Cardiac muscle cell (in vitro differentiated cells and primary cell): ENCODE measurements at places on chromosomes 4 and X.
A peak's percentile ranks its signal among the peaks of the same experiment; 100 is the strongest.

DNA sequence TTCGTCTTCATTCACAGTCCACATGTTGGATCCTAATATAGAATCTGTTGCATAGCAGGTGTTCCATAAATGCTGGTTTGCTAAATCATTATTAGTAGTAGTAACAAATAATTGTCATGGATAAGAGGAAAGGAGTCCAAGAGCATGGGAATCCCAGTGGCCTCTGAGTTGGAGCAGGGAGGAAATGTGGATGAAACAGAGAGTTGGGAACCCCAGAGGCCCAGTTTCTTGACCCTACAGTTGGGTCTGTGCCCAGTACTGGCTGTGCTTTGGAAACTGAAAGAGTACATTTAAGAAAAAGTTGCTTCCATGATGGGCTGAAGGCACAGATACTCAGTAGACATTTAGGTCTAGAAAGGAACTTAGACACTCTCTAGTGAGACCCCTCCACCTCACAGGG is 149.4 kb upstream of the PSAPL1 start:
- no peak for DNase-seq

- no peak for DNase-seq
Measured at GRCh38 chr4:70943114-70943513, 40.9 kb downstream of the MOB1B start.

DNA sequence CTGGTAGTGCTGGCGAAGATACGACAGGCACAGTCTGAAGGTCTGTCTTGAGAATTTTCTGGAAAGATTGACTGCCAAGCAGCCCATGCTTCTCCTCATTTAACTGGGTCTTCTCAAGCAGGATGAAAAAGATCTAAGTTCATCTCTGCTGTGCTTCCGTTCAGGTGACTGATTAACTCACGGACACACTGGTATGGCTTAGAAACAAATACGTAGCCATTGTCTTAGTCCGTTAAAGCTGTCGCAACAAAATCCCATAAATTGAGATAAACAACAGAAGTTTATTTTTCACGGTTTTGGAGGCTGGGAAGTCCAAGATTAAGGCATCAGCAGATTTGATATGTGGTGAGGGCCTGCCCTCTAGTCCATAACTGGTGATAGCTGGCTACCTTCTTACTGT is 39.5 kb downstream of the SPINK2 start:
- DNase-seq, result no peak

DNA sequence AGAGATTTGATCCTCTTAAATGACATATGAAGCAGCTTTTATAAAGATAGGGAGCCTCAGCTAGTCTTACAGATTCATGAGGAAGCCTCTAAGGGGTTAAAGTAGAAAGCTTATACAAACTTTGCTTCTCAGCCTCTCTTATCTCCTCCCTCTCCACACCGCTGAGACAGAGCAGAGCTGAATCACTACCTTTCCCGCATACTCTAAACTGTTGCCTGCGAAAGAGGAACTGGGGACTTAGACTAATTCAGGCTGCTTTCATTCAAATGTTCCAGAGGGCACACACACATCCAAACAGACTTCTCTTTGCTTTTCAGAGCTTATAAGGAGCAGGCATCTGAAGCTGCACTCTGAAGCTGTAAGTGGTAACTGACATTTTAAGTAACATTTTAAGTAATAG is at the start of gene SERTM2:
Gene SERTM2 (plus strand): TSS at position 169 of the 400 bp plus-strand sequence. CDS start 7,213 bp downstream, outside the sequence.
- peak; percentile 27 for DNase-seq

GRCh38 chrX:118847676-118848075 is 24.1 kb downstream of the ZCCHC12 start:
- peak; percentile 68 for DNase-seq

DNA sequence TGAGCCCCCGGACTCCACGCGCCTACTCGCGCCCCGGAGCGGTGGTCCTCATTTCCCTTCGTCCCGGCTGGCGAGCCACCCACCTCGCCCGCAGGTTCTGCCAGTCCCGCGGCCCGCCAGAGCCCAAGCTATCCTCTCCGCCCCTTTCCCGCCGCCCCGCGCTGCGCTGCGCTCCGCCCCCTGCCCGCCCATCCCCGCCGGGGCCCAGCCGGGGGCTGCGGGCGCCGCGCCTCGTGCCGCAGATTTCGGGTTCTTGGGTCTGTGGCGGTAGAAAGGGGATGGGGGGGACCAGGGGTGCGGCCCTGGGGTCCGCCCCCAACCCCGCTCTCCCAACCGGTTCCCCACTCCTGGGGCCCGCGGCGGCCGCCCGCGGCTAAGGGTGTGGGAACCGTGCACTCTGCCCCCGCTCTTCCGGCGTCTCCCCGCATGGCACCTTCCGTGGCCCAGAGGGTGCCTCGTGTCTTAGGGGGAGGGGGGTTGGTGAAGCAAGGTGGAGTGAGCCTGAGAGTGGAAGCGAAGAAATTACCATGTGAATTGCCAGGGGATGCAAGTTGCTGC is 650.8 kb upstream of the DIPK2B start:
- DNase-seq, result no peak

GRCh38 chr4:139279760-139280620 is at the start of gene MGARP:
MGARP (minus strand) TSS chr4:139280225; CDS start chr4:139280158, 67 bp downstream.
- peak; percentile 32 for DNase-seq

- no peak for DNase-seq
Measured at GRCh38 chr4:39285111-39285795, 80.9 kb downstream of the RFC1 start.

DNA sequence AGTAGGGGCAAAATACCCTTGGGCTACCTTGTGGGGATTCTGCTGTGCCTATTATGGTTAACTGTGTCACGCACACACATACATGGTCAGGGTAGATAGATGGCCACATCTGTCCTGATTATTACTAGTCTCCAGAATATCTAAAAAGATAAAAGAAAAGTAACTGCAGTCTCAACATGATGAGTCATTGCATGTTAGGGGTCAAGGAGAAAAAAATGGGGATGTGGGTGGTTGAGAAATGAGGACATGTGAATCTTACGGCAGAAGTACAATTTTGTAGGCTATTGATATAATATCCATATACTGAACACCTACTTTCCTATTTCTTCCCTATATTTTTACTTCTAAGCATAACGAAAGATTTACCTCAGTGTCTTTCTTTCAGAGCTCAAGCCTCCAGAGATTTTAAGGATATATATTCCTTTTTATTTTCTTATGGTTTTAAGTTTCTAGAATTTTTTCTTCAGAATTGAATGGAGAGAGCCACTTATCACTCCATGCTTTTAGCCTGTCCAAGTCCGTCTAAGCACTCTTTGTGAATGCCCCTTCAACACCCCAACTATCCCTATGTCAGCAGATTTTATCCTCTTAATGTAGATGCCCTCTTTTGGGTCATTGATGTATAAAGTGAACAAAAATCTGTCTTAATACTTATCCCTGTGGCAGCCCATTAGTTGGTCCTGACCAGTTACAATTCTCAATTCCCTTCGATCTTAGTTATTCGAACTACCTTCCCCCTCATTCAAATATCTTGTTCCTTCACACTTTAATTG is 642.2 kb downstream of the IQCM start:
- DNase-seq, result no peak

DNA sequence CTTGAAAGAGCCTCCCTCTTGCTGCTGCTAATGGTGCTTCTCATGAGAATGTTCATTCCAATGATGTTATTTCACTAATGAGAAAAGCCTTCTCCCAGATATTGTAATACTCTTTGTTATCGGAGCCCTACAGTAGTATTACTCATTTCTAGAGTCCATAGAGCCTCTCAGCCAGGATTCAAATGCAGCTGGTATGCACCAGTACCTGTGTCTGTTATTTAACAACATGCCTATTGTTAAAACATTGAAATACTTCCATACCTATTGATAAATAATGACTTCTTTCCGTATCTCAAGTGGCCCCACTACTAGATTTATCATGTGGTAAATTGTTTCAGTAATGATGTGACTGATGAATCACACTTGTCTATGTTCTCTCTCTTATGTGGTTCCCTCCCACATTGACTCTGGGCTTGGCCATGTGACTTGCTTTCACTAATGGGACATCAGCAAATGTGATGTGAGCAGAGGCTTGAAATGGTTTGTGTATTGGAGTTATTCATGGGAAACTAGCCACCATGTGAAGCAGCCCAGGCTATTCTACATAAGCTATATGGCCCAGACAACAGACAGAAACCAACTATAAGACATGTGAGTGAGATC is 207.6 kb downstream of the THOC2 start:
- no peak for DNase-seq

DNA sequence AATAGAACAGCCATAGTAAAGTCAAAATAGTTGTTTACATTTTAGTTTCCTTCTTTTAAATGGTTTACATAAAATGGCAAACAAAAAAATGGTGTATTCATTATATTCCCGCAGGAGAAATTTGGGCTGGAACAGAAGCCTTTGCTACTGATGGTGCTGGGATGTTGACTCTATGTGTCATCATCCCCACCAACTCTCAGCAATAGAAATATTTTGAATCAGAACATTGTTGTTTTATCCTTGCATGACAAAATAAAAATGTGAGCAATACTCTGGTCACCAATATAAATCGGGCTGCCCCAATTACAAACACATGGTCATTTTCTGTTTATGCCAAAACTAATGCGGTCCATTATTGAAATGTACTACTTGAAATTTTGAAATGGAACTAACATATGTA is 1131.6 kb upstream of the PCDH7 start:
- DNase-seq, result no peak

DNA sequence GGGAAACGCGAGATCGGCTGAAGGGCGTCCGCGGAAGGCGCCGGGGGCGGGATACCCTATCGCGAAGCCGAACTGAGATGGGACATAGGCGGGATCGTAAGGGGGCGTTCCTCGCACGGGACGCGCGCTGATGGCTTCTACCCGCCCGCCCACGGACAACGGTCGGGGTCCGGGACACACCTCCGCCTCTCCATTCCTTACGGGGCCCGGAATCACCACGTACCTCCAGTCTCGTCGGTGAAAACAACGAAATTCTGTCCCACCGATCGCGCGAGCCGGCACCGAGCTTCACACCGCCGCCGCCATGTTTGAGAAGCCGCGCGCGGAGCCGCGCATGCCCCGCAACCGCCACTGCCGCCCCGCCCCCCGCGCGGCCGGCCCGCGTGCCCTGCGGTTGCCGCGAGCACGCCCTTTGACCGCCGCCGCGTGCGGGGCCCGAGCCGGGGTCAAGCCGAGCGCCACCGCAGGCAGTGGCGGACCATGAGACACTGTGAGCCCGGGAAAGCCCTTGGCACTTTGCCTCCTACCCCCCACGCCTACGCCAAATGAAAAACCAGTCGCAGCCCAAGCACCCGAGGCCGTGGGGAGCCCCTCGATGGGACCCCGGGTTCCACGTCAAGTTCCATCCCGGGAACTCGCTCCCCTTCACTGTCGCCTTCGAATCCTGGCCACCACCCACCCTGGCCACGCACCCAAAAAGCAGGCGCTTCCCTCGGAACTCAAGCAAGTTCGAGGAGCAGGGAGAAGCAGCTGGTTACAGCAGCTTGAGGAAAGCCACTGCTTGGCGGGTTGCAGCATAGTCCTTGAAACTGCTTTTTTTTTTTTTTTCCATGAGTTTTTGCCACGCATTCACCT is at the start of gene SCML2:
Gene SCML2 (minus strand): TSS at position 320 of the 855 bp plus-strand sequence. CDS start 20,617 bp downstream, outside the sequence.
- DNase-seq, result peak; percentile 38

DNA sequence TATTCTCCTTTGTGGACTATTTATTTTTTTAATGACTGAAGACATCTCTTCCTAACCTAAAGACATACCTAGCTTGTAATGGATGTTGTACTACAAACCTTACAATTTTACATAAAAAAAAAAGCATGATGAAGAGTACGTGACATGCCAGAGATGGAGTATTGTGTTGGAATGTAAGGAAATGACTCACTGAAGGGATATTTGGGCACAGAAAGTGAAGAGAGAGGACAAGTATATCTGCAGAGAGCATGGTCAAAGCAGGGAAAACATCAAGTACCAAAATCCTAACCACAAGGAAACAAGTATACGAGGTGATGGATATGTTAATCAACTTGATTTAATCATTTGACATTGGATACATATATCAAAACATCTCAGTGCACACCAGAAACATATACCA is 1051.4 kb upstream of the PRKX start:
- DNase-seq, result no peak

- no peak for DNase-seq
Measured at GRCh38 chr4:41687971-41688370, 60.6 kb downstream of the PHOX2B start.

GRCh38 chr4:52106191-52106590 is 55.1 kb downstream of the SPATA18 start:
- DNase-seq, result no peak

- DNase-seq, result no peak
Measured at GRCh38 chr4:37983951-37984350, 23.8 kb downstream of the PTTG2 start.

DNA sequence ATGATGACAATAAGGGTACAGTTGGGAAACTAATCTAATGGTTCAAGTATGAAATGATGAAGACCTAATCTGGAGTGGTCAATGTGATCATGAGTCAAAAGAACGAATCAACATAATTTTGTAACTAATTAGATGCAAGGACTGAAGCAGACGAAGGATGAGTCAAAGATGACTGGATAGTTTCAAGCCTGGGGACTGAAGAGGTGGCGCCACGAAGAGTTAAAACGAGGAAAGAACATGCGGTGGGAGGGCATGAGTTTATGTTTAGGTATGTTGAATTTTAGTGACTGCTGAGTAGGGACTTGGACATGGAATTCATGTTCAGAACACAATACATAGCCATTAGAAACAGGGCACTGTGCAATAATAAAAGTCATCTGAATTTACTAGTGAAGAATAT is 221.5 kb upstream of the FAM241A start:
- no peak for DNase-seq

DNA sequence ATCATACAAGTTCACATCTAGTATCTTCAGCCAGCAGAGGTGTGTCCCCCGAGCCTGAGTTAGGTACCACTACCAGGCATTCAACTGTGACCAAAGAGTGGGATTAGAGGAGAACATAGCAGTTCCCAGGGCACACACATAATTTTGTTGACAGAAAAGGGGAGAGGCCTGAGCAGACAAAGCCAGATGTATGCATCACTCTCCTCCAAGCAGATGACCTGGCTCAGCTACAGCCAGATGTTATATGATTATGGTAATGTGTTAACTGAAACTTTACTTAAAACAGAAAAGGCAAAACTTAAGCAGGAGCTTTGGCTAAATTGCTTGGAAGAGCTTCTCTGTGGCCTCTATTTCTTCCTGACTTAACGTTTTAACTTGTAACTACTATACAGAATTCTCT is 88.9 kb downstream of the CC2D2A start:
- no peak for DNase-seq

- DNase-seq, result peak; percentile 12
Measured at GRCh38 chrX:40863671-40864070, 128.3 kb upstream of the MED14 start.
